ENCODE measurements at places on chromosomes 12 and 14.

GRCh38 chr12:70733385-70733784 is 96.2 kb upstream of the PTPRB start:
- peak; percentile 47 for DNase-seq

GRCh38 chr14:53391631-53392285 is 238.6 kb upstream of the DDHD1 start:
- DNase-seq, result no peak

- peak; percentile 65 for DNase-seq
These were observed 214.5 kb downstream of the PAH start for GRCh38 chr12:102702447-102703114.

DNA sequence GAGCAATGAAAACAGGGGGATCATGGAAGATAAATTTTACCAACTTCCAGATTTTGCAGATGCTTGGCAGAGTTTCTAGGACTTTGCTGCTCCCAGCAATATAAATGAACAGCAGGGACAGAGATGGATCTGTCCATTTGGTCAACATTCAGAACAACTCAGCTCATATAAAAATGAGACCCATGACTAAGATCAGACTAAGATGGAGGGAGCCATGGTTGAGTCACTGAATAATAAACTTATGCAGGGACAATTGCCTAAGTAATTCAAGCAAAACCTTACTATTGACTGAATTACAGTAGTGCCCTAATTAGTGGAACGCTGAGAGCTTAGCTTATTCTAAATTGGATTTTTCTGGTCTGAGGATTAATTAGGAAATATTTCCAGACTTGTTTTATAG is 205.1 kb downstream of the SLC5A8 start:
- DNase-seq, result no peak

- peak; percentile 43 for DNase-seq
These were observed 14.5 kb upstream of the LLPH start for GRCh38 chr12:66144791-66145754.

DNA sequence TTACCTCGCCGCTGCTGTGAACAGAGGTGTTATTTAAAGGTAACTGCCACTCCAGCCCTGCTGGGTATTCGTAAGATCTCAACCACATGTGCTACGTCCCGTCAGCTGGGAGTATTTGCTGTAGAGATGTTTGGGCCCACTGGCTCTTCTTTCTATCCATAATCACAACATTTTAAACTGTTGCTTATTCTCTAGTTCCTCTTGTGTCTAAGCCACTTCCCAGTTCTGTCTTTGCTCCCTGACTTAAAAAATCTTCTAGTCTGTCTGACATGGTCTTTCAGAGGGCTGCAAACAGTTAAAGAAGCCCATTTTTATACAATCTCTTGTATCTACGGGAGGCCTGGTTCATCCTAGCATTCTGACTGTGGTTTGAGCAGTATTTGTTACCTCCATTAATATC is 33.2 kb upstream of the HELB start:
- DNase-seq, result no peak

DNA sequence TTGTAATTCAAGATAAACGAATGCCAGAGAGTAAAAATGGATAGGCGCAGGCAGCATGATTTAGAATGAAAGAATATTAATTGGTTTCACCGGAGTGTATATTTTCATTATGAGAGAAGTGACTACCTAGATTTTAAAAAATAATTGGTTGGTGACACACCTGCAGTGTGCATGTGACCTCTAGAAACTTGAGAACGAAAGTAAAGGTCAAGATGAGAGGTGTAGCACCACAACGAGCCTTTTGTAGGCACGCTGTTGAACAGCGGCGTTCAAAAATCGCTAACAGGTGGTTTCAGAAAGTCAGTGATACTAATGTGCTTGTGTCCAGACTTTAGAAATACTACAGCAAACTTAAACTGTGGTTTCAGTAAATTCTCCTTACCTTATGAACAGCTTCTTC is 123.8 kb downstream of the NPAS3 start:
- no peak for DNase-seq

- no peak for DNase-seq
These were observed 15.0 kb downstream of the G2E3 start for GRCh38 chr14:30573966-30574365.

- DNase-seq, result no peak
These were observed 76.4 kb downstream of the BORCS5 start for GRCh38 chr12:12433203-12433731.

All from HuH-7 (cell line).